ENCODE measurements at places on chromosomes 3 and 15. TPM values are rescaled to one million over a fixed set of nuclear protein-coding genes. Genes with fewer than 3 reads are reported as not detected.

Gene BNC1
- 61.2 TPM for total RNA-seq

Gene GOLGA8J
- not detected for total RNA-seq

Gene TMEM41A
- total RNA-seq: 32.0 TPM

Gene PLA2G4D
- 0.07 TPM for total RNA-seq

Gene SOX2
- total RNA-seq: 2.7 TPM

Gene CCR3
- total RNA-seq: 0.07 TPM

Gene ADGRG7
- total RNA-seq: not detected

Gene SHC4
- total RNA-seq: under 0.01 TPM

Gene RSL24D1
- total RNA-seq: 104 TPM

Gene ITGB5
- total RNA-seq: 155 TPM

Gene DNAJA4
- 5.8 TPM for total RNA-seq

Gene CADM2
- total RNA-seq: 0.28 TPM

Gene OIP5
- total RNA-seq: 0.28 TPM

Gene EPHA3
- total RNA-seq: 0.14 TPM

Gene REC114
- not detected for total RNA-seq

Gene PTH1R
- not detected for total RNA-seq

Gene ZKSCAN7
- 7.8 TPM for total RNA-seq

Gene SI
- total RNA-seq: not detected

Gene CCNB2
- total RNA-seq: 1.7 TPM

Gene CFAP44
- total RNA-seq: 5.5 TPM

Gene GOLGA8Q
- total RNA-seq: 1.6 TPM

Gene MELTF
- 24.5 TPM for total RNA-seq

Gene TJP1
- 98.8 TPM for total RNA-seq

Gene ZNF385D
- total RNA-seq: not detected

Gene RAD54L2
- 19.8 TPM for total RNA-seq

Gene SCN5A
- not detected for total RNA-seq

All from nasal cavity respiratory epithelium epithelial cell of viscerocranial mucosa (primary cell).